ENCODE measurements at places on chromosomes 5 and 9. TPM values are rescaled to one million over a fixed set of nuclear protein-coding genes. Genes with fewer than 3 reads are reported as not detected.

LIX1 gene
- not detected for total RNA-seq

- no peak for DNase-seq
Measured at GRCh38 chr5:34771076-34771475, 67.9 kb upstream of the TTC23L start.

ERAP2 gene
- total RNA-seq = 33.7 TPM

DNA sequence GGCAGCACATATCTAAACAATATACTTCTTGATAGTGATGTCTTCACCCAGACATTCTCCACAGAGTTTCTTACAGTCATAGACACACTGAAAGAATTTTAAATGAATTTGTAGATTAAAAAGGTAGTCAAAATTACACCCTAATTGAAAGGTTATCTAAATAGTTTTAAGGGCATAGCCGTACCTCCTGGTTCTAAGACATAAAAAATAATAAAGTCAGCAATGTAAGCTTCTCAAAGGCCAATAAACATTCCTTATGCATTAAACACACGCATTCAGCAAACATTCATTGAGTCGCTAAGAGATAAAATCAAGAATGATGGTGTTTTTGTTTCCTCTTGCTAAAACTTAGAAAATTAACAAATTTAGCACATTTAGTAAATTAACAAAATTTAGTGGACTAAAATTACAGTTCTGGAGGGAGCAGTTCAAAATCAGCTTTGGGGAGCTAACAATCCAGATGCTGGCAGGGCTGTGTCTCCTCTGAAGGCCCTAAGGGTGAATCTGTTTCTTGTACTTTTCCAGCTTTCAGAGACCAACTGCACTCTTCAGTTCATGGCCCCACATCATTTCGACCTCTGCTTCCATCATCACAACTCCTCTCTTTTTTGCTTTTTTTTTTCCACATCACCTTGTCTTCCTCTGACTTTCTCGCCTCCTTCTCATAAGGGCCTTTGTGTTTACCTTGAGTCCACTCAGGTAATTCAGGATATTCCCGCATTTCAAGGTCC is 516.5 kb downstream of the DNAH5 start:
- DNase-seq = no peak

- DNase-seq = peak; percentile 83
Measured at GRCh38 chr5:38193015-38193581, 65.3 kb upstream of the EGFLAM start.

DNA sequence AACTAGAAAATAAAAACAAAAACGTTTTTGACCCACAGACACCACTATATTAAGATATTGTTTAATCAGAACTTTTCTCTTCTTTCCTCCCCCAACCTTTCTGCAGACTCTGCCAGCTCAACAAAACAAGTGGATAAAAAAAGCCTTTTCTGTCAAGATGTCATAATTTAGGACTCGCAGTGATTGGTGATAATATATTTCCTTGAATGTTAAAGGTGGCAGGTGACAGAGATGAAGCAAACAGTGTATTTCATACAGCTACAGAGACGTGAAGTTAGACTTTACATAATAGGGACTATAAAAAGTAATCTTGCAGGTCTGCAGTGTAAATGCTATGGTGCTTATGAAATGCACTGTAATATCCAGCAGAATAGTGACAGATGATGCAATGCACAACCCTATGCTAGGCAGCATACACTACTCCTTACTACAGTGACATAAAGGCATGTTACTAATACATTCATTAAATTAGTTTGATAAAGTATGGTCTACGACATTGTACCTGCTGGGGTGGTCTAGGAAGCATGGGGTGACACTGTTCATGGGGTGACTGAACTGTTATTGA is 326.7 kb upstream of the GRAMD2B start:
- DNase-seq = no peak

IER5L gene
- total RNA-seq = 2.3 TPM

DNA sequence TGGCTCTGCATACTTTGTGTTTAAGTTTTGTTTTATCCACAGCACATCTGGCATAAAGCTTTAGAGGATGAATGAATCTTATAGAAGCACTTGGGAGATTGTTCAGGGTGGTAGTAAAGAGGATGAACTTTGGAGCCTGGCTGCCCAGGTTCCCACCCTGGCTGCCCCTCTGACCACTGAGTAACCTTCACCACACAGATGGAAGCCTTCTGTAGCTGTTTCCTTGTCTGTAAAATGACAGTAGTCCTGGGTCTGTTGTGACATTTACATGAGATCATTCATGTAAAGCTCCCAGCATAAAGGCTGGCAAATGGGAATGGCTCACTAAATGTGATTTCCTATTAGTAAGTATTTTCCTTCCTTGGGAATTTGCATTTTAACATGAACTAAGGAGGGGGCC is 85.7 kb upstream of the FAM169A start:
- DNase-seq = no peak

MEGF10 gene
- not detected for total RNA-seq
